D341Med (cell line): ENCODE measurements at places on chromosomes 3 and 15.

- DNase-seq: no peak
These were observed 834.1 kb upstream of the GBE1 start for GRCh38 chr3:82595530-82595929.

DNA sequence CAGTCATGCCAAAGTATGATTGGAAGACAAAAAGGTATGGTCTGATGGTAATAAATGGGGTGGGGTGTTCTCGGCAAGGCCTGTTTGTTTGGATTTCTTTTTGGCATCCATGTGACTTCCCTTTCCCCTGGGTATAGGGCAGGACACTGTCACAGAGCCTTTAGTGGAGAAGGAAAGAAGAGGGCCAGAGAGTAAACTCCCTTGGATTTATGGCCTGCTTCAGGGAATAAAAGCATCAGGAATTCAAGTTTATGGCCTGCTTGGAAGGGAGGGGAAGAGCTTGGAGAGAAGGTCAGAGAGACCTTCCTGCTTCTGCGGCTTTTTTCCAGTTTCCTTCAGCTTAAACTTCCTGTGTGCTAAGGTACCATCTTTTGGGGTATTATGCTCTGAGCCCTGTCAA, 179.4 kb upstream of the ADAMTS9 start:
- no peak for DNase-seq

- DNase-seq: no peak
These were observed 70.9 kb downstream of the AAGAB start for GRCh38 chr15:67183443-67184169.

GRCh38 chr15:74196175-74196574, 6.4 kb downstream of the STRA6 start:
- no peak for DNase-seq
